ENCODE measurements at places on chromosomes 7 and 10. TPM values are rescaled to one million over a fixed set of nuclear protein-coding genes. Genes with fewer than 3 reads are reported as not detected.

GRCh38 chr10:36224431-36224985 is 582.4 kb upstream of the FZD8 start:
- no peak overlapping the region for H3K27ac ChIP-seq
- H3K36me3 ChIP-seq: no peaks in the 10 kb centered on the region
- H3K4me3 ChIP-seq: no peak overlapping the region
- no peak for DNase-seq

DNA sequence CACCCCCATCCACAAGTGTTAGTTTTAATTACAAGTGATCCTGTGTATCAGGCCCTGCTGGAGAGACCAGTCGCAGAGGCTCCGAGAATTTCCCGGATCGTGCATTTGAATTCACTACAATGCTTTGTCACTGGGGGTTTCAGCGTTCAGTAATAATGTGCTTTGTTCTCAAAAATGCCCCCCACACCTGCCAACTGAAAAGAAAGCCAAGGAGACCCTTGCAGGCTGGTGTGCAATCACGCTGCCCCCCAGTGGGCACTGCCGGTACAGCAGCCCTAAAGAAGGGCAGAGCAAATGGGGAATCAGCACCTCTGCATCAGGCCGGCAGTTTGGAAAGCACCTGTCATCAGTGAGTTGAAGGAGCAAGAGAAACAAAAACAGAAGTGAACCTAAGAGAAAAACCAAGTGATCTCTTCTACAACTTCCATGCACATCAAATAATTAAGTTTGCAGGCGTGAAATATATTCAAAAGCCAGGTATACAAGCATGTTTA is 177.6 kb downstream of the PARD3 start:
- H3K4me3 ChIP-seq: no peak overlapping the region
- H3K27me3 ChIP-seq: no peaks in the 10 kb centered on the region
- DNase-seq: peak; percentile 98
- no peak overlapping the region for H3K27ac ChIP-seq
- H3K4me1 ChIP-seq: peaks cover 15% of the 10 kb centered on the region

DNA sequence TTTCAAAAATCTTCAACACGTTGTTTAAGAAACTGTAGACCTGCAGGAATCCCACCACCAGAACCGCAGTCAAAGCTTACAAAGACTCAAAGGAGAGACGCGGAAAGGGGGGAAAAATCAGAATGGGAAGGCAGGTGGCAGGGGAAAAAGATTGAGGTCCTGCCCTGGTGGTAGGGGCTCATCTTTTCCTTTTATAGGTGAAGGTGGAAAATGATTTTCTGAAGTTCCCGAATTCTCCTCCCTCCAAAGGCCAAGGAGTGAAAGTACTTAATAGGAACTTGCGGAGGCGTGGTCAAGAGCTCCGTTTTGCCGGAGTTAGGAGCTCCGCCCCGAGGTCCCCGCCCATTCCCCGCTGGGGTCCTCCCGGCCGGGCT is 724 bp downstream of the BBIP1 start:
- DNase-seq: peak; percentile 89
- H3K4me1 ChIP-seq: peaks cover 7% of the 10 kb centered on the region
- H3K27ac ChIP-seq: peak overlapping the region; percentile 91
- peak overlapping the region; percentile 89 for H3K4me3 ChIP-seq
- no peaks in the 10 kb centered on the region for H3K27me3 ChIP-seq
- H3K36me3 ChIP-seq: no peaks in the 10 kb centered on the region

DNA sequence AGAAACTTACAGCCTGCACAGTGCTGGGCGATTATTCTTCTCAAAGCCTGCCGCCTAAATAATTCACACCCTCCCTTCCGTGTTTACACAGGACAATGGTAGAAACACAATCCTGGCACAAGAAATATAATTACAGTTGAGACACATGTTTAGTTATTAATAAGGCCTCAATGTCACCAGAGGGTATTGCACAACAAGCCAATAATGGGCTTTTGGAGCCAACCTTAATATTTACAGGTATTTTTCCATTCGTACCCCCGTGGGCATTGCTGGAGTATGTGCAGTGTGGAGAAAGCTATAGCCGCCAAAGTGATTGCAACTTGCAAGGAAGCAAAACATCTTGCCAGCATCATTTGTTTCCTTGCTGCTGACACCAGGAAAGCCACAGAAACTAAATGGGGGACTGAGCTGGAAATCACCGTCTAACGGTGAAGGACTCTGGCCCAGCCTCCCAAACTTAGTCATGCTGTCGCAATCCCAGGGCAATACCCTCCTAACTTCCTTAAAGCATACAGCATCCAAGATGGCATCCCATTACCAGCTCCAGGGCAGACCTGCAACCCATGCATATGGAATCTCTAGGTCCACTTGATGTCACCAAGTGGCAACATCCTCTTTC is 8.6 kb downstream of the CALN1 start:
- H3K4me1 ChIP-seq: no peaks in the 10 kb centered on the region
- no peak overlapping the region for H3K27ac ChIP-seq
- H3K36me3 ChIP-seq: no peaks in the 10 kb centered on the region
- no peak for DNase-seq

The GRID2IP gene
- total RNA-seq: 1.0 TPM
